Thoracic aorta (tissue), 2 donors: ENCODE measurements at places on chromosomes 5 and 9. TPM values are rescaled to one million over a fixed set of nuclear protein-coding genes. Genes with fewer than 3 reads are reported as not detected.

SLC45A2 gene
- not detected for total RNA-seq

SPATA31D4 gene
- not detected for total RNA-seq

NACC2 gene
- total RNA-seq: 79.7 TPM

NHP2 gene
- total RNA-seq: 99.4 TPM

NRARP gene
- 8.5 TPM for total RNA-seq

SERF1A gene
- 10.0 TPM for total RNA-seq
